ENCODE measurements at places on chromosomes 3 and 15.

- DNase-seq, result no peak
Measured at GRCh38 chr3:115862099-115862498, 238.8 kb downstream of the GAP43 start.

GRCh38 chr3:72319194-72320094, 528.8 kb downstream of the SHQ1 start:
- DNase-seq, result peak; percentile 61

DNA sequence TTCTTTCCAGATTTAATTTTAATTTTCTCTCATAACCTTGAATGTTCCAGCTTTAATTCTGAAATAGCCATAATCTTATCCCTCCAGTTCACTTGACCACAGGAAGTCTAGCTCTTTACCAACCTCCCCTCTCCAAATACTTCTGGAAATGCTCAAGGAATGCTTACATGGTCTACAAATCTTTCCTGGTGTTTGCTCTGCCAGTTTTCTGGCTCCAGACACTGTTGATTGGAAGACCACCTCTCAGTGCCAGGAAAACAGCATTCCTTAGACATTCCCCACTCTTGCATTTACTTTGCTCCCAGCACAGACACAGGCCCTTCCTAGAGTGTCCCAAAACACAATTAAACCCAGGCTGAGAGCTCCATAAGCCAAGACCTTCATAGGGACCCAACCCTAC, 98.6 kb downstream of the MESD start:
- no peak for DNase-seq

DNA sequence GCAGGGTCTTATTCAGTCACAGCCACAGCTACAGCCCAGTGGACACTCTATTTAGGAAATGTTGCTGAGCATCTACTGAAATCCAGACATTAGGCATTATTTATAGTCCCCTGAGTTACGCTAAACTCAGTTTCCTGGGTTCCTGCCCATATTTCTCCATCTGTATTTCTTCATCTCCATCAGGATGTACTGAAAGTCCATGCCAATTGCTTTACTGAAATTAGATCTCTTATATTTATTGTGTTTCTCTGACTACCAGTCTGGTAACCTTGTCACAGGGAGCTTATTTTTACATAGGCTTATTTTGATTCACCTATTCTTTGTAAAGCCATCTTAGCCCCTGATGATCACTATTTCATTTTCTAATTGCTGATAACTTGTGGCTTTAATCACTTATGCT, 223.9 kb downstream of the TLE3 start:
- no peak for DNase-seq

GRCh38 chr15:68334661-68335124, 57.1 kb downstream of the FEM1B start:
- peak; percentile 38 for DNase-seq

GRCh38 chr15:71748293-71748718, 62.0 kb upstream of the NR2E3 start:
- peak; percentile 64 for DNase-seq

- DNase-seq, result no peak
Measured at GRCh38 chr3:194340757-194341400, 10.2 kb downstream of the CPN2 start.

- DNase-seq, result no peak
Measured at GRCh38 chr15:98729446-98730042, 81.2 kb downstream of the IGF1R start.

GRCh38 chr3:88189361-88189810, 39.6 kb downstream of the C3orf38 start:
- peak; percentile 11 for DNase-seq

- DNase-seq, result no peak
Measured at GRCh38 chr15:53246404-53246803, 456.3 kb upstream of the ONECUT1 start.

DNA sequence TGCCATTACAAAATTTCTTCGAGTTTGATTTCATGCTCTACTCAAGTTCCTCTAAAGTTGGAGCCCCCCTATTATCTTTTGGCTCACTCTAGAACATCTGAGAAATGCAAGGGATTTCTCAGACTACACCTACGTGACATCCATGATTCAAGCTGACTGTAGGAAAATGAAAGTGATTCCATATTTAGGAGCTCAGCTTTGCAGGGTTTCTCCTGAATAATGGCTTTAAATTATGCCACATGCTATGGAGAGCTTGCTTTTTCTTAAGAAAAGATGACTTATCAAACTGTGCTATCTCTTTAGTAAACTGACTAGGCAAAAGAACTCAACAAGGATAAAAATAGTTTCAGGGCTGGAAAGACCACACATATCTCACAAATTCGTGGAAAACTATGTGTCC, 292.1 kb downstream of the LSAMP start:
- DNase-seq, result no peak

DNA sequence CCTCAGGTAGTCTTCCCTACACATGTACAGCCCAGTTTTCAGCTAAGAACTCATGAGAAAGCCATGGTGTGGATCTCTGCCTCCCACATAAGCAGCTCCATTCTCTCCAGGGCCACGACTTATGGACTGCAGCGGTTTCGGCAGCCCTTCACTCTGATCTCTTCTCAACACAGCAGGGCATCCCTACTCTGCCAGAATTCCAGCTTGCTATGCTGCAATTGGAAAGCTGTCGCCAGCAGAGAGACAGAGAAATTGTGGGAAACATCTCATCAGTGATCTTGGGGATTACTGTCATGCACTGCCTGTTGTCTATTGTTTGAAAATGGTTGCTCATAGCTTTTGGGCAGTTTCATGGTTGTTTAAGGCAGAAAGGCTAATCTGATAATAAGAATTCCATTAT, 11.9 kb upstream of the BLM start:
- no peak for DNase-seq

All from cardiac fibroblast (primary cell).